Activated T-cell treated with anti-CD3 and anti-CD28 coated beads, Interleukin-2, amount 50 U/mL, for 72 hours (primary cell): ENCODE measurements at places on chromosomes 3 and 15. TPM values are rescaled to one million over a fixed set of nuclear protein-coding genes. Genes with fewer than 3 reads are reported as not detected.

The PLA2G4B gene
- 4.4 TPM for total RNA-seq

- peak overlapping the region; percentile 46 for H3K27ac ChIP-seq
- no peak for DNase-seq
- H3K36me3 ChIP-seq = no peaks in the 10 kb centered on the region
- no peaks in the 10 kb centered on the region for H3K4me1 ChIP-seq
These were observed 16.6 kb downstream of the KBTBD13 start for GRCh38 chr15:65092911-65093792.

The IQCF5 gene
- total RNA-seq = not detected

DNA sequence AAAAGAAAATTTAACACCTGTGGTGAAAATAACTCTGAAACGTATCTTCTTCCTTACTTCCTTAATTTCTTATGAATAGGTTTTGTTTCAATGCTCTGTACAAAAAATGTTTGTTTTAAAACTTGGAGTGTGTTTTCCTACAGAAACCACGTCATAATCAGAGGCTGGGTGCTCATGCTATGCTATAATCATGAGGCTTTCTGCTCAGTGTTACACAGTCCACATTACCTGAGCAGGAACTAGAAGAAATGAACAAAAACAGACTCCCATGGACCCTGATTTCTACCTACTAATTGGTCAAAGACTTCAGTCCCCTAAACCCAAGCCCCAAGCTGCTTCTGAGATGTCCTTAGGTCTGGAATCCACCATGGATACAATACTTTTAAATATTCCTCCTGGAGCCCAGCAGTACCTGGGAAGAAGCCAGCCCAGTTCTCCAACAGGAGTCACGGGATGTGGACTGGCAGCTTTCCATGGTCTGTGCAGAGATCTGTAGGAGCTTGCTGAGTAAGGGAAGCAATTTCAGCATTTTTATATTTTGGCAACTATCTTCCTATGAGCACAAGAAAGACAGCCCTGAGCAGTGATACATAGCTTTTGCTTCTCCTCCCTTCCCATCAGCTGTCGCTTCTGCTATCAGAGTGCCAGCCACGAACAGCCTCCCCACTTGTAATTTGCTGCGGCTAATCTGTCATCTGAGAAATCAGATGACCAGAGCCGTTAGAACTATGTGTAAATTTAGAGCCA lies 65.6 kb downstream of the WDR72 start:
- no peak overlapping the region for H3K27ac ChIP-seq
- no peaks in the 10 kb centered on the region for H3K27me3 ChIP-seq
- no peak overlapping the region for H3K4me3 ChIP-seq
- DNase-seq = no peak
- H3K4me1 ChIP-seq = no peaks in the 10 kb centered on the region
- no peaks in the 10 kb centered on the region for H3K36me3 ChIP-seq

DNA sequence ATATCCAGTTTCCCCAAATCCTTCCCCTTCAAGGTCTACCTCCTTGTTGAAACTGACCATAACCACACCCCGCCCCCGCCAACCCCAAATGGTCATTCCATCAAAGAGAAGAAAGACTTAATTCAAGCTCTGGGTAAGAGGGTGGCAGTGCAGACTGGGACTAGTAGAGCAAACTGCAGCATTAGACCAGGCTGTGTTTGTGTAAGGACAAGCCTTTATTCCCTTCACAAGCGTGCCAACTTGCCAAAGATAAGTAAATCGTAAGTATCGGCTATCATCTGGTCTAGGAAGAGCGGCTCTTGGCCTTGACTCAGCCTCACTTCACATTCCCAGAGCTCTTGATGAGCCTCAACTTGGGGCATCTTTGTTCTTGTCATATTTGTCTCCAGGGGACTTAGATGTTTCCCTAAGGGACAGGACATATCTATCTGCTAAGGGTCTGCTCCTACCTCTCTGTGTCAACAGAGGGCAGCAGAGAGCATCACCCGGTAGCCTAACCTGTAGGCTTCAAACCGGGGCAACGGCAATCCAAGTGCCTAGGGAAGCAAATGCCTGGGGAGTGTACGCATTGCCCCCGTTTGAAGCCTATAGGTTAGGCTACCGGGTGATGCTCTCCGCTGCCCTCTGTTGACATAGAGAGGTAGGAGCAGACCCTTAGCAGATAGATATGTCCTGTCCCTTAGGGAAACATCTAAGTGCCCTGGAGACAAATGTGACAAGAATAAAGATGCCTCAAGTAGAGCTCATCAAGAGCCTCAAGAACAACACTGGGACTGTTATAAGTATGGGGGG lies 8.9 kb upstream of the MAP3K13 start:
- H3K27me3 ChIP-seq = peaks cover 48% of the 10 kb centered on the region
- no peak overlapping the region for H3K4me3 ChIP-seq
- no peaks in the 10 kb centered on the region for H3K4me1 ChIP-seq
- DNase-seq = peak; percentile 81
- no peaks in the 10 kb centered on the region for H3K36me3 ChIP-seq

DNA sequence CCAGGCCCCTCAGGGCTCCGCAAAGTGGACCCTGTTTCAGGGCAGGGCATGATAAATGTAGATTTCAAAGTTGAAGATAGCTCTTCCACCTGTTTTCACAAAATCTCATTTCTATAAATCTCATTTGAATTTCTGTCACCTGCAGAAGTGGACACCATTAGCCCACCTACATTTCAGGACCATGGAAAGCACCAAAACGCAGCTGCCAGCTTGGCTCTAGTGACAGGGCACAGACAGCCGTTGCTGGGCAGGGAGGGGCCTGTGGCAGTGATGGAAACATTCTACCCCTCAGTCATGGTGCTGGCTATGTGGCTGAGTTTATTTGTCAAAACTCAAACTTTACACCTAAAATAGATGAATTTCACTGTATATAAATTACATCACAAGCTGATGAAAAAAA lies 40.4 kb downstream of the PRR23E start:
- no peak overlapping the region for H3K27ac ChIP-seq
- H3K4me3 ChIP-seq = no peak overlapping the region
- H3K4me1 ChIP-seq = no peaks in the 10 kb centered on the region
- H3K27me3 ChIP-seq = peaks cover 6% of the 10 kb centered on the region

- H3K36me3 ChIP-seq = no peaks in the 10 kb centered on the region
- no peak overlapping the region for H3K27ac ChIP-seq
- no peak overlapping the region for H3K4me3 ChIP-seq
- no peak for DNase-seq
- no peaks in the 10 kb centered on the region for H3K4me1 ChIP-seq
- no peaks in the 10 kb centered on the region for H3K27me3 ChIP-seq
These were observed 608.3 kb downstream of the ROBO2 start for GRCh38 chr3:77648214-77648613.

DNA sequence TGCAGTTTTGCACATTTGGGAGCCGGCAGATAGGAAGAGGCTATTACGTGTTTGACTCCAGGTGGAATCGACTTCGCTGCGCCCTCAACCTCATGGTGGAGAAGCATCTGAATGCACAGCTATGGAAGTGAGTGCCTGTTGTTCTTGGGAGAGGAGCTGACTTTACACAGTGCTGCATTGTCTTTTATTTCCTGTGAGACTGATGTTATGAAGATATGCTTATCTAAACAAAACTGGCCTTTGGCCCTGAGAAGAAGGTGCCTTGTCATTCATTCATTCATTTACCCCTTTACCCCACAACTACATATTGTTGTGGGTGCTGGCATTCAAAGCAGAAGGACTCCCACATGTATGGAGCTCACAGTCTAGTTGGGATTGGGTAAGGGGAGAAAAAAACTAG lies 32.6 kb downstream of the PSMD6 start:
- no peak for DNase-seq
- no peaks in the 10 kb centered on the region for H3K27me3 ChIP-seq
- H3K27ac ChIP-seq = peak overlapping the region; percentile 80
- peaks cover 11% of the 10 kb centered on the region for H3K36me3 ChIP-seq
- no peak overlapping the region for H3K4me3 ChIP-seq

- H3K27ac ChIP-seq = no peak overlapping the region
- H3K4me1 ChIP-seq = no peaks in the 10 kb centered on the region
- no peaks in the 10 kb centered on the region for H3K27me3 ChIP-seq
- H3K36me3 ChIP-seq = no peaks in the 10 kb centered on the region
These were observed 17.0 kb upstream of the ARID3B start for GRCh38 chr15:74523982-74524381.

- peaks cover 7% of the 10 kb centered on the region for H3K36me3 ChIP-seq
- no peak for DNase-seq
- H3K27me3 ChIP-seq = no peaks in the 10 kb centered on the region
- H3K27ac ChIP-seq = peak overlapping the region; percentile 36
- peaks cover 92% of the 10 kb centered on the region for H3K4me1 ChIP-seq
These were observed 502.9 kb downstream of the FOXP1 start for GRCh38 chr3:71080517-71081083.

DNA sequence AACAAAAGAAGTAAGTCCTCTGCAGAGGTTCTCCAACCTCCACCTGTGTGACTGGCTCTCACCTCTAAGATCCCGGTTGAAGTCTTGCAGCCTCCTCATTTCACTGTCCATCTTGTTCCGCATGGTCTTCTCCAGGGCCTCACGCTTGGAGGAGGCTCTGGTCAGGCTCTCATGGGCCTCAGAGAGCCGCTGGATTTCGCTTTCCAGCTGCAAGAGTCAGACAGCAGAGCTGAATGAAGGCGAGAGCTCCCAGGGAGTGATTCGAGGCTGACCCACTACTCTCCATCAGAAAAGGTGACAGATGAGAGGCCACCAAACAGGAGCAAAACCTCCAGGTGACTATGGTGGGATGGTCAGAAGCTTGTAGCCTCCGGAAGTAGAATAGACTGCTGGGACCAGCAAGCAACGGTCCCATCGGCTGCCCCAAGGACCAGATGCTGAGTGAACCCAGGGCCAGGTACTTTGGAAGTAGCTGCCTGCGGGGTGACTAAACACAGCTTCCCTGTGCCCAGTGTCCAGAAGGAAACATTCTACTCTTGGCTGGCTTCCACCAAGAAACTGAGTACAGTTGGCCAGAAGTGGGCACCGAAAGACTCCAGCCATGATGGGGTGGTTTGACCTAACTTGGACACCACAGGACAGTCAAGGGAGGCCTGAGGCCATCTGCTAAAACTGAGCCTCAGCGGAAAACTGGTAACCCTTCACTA lies 7.9 kb downstream of the AMOTL2 start:
- H3K4me3 ChIP-seq = no peak overlapping the region
- H3K27ac ChIP-seq = no peak overlapping the region
- H3K36me3 ChIP-seq = no peaks in the 10 kb centered on the region
- H3K4me1 ChIP-seq = peaks cover 19% of the 10 kb centered on the region
- no peak for DNase-seq

- H3K4me1 ChIP-seq = no peaks in the 10 kb centered on the region
- H3K36me3 ChIP-seq = no peaks in the 10 kb centered on the region
- no peak overlapping the region for H3K27ac ChIP-seq
- H3K4me3 ChIP-seq = no peak overlapping the region
- H3K27me3 ChIP-seq = no peaks in the 10 kb centered on the region
- no peak for DNase-seq
These were observed 32.4 kb upstream of the MME start for GRCh38 chr3:155047672-155048071.

- no peaks in the 10 kb centered on the region for H3K36me3 ChIP-seq
- DNase-seq = no peak
- no peaks in the 10 kb centered on the region for H3K27me3 ChIP-seq
- no peak overlapping the region for H3K27ac ChIP-seq
- no peak overlapping the region for H3K4me3 ChIP-seq
These were observed 87.5 kb downstream of the PIK3CB start for GRCh38 chr3:138747225-138747624.

GRCh38 chr3:171295484-171296373 lies 164.5 kb downstream of the TNIK start:
- H3K27ac ChIP-seq = peak overlapping the region; percentile 30
- no peaks in the 10 kb centered on the region for H3K36me3 ChIP-seq
- peaks cover 68% of the 10 kb centered on the region for H3K4me1 ChIP-seq
- DNase-seq = no peak

GRCh38 chr15:89611317-89611716 lies 36.0 kb downstream of the TICRR start:
- H3K4me3 ChIP-seq = no peak overlapping the region
- no peak overlapping the region for H3K27ac ChIP-seq
- no peaks in the 10 kb centered on the region for H3K4me1 ChIP-seq
- no peak for DNase-seq

- H3K27me3 ChIP-seq = no peaks in the 10 kb centered on the region
- DNase-seq = no peak
- no peaks in the 10 kb centered on the region for H3K36me3 ChIP-seq
- H3K27ac ChIP-seq = no peak overlapping the region
- no peak overlapping the region for H3K4me3 ChIP-seq
These were observed 51.4 kb downstream of the NCEH1 start for GRCh38 chr3:172659246-172660002.

GRCh38 chr3:142961539-142961938 lies 1.9 kb downstream of the PAQR9 start:
- H3K4me1 ChIP-seq = peaks cover 13% of the 10 kb centered on the region
- no peak overlapping the region for H3K27ac ChIP-seq
- H3K27me3 ChIP-seq = peaks cover 78% of the 10 kb centered on the region

The AP3B2 gene
- total RNA-seq = 1.7 TPM

The FAM107A gene
- not detected for total RNA-seq

GRCh38 chr3:128787256-128788253 lies 61.6 kb downstream of the RAB7A start:
- H3K4me1 ChIP-seq = peaks cover 100% of the 10 kb centered on the region
- H3K27ac ChIP-seq = peak overlapping the region; percentile 97
- no peaks in the 10 kb centered on the region for H3K27me3 ChIP-seq
- peak; percentile 48 for DNase-seq
- H3K36me3 ChIP-seq = no peaks in the 10 kb centered on the region

GRCh38 chr3:64271631-64272030 lies 46.4 kb upstream of the PRICKLE2 start:
- no peaks in the 10 kb centered on the region for H3K36me3 ChIP-seq
- no peak for DNase-seq
- H3K27me3 ChIP-seq = peaks cover 39% of the 10 kb centered on the region

DNA sequence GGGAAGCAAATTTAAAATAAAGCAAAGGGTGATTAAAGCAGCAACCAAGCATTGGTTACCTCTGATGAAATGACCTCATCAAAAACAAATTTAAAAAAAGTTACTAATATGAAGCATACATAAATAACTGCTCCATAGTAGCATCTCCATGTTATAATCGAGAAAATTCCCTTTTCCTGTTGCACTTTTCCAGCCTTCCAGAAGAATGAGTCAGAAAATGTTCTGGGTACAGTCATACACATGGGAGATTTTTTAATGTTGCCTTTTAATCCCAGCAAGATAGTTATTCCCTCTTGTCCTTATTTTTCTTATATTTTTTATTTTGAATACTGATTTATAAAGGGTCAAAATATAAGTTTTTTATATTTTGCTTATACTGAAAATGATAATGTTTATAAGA lies 2.6 kb upstream of the TMCO5A start:
- no peaks in the 10 kb centered on the region for H3K4me1 ChIP-seq
- H3K36me3 ChIP-seq = no peaks in the 10 kb centered on the region
- no peak overlapping the region for H3K4me3 ChIP-seq

The ACP3 gene
- total RNA-seq = not detected

- peaks cover 1% of the 10 kb centered on the region for H3K4me1 ChIP-seq
- no peak overlapping the region for H3K4me3 ChIP-seq
- no peak for DNase-seq
- no peaks in the 10 kb centered on the region for H3K27me3 ChIP-seq
These were observed 134.3 kb downstream of the VGLL4 start for GRCh38 chr3:11509173-11510000.

DNA sequence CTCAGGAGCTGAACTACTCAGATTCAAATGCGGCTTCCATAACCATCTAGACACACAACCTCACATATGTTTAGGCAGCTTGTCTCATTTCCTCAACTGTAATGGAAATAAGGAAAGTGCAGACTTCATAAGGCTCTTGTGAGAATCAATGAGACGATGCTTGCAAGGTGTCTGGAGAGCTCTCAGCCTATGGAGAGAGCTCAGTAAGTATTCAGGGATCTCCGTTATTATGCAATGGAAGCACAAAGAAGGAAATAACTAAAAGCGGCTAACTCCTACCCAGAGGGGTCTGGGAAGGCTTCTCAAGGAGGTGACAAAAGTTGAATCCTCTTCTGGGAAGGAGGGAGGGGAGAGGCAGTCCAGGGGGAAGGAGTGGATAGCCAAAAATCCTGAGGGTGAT lies 50.1 kb upstream of the LIPC start:
- no peak for DNase-seq
- no peak overlapping the region for H3K4me3 ChIP-seq
- H3K27me3 ChIP-seq = no peaks in the 10 kb centered on the region
- no peak overlapping the region for H3K27ac ChIP-seq

The SYNPR gene
- total RNA-seq = not detected
